ENCODE measurements at places on chromosomes 5 and 9.
A peak's percentile ranks its signal among the peaks of the same experiment; 100 is the strongest.

DNA sequence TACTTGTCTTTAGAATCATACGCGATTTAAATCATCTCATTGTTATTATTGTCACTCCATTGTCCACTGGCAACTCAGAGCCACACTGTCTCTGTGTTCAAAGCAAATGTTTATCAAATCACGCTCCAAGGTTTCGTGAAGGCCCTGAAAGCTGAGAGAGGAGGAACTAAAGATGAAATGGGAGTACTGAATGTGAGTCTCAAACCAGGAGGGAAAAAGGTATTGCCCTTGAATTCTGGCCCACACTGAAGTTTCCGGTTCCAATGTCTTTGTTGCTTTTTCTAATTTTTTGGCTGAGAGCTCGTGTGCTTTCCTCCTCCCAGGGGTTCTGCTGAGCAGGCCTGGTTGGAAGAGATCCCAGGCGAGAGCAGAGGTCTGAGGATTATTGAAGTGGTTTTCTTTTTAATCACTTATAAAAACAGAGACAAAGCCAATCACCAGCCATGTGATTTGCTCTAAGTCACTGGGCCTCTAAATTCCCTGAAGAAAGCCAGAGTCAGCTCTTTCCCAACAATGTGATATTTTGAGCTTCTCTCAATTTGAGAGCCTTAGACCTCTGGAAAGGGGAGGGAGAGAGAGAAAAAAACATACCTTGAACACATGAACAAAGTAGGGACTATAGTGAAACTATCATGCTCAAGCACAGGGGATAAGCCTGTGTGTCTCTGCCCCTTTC lies 420.8 kb upstream of the GRAMD2B start:
- no peak for DNase-seq

DNA sequence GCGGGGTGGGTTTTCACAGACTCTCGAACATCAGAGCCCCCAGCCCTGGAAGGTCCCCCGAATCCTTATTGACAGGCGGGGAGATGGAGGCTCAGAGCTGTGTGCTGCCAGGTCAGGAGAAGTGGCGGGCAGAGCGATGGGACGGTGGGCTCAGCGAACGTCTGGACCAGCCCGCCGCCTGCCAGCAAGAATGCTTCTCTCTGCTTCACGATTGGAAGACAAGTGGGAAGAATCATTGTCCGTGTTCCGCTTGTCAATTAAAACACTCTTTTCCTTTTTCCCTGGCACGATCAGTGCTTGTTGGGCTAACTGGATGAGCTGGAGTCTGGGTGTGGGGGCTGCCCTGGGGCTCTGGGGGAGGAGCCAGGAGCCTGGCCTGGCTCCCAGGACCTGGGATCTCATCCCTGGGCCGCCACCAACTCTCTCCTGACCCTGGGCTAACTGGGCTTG lies 1.6 kb downstream of the COL5A1 start:
- no peak for DNase-seq

DNA sequence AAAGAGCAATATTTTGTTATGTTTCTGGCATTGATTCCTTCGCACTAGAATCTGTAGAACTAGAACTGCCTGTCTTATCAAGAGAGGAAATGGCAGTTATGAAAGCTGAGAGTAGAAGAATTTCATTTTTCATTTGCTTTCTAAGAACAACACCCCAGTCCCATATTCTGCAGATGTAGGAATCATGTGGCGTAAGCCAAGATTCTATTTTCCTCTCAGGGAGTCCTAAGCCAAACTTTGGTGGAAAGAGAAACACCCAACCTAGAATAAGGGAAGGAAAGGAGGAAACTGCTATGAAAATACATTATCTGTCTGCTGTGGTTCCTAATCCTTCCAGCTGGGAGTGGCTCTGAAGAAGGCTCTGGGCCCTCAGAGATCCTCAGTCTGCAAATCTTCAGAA lies 1176.9 kb upstream of the C9orf72 start:
- DNase-seq, result no peak

DNA sequence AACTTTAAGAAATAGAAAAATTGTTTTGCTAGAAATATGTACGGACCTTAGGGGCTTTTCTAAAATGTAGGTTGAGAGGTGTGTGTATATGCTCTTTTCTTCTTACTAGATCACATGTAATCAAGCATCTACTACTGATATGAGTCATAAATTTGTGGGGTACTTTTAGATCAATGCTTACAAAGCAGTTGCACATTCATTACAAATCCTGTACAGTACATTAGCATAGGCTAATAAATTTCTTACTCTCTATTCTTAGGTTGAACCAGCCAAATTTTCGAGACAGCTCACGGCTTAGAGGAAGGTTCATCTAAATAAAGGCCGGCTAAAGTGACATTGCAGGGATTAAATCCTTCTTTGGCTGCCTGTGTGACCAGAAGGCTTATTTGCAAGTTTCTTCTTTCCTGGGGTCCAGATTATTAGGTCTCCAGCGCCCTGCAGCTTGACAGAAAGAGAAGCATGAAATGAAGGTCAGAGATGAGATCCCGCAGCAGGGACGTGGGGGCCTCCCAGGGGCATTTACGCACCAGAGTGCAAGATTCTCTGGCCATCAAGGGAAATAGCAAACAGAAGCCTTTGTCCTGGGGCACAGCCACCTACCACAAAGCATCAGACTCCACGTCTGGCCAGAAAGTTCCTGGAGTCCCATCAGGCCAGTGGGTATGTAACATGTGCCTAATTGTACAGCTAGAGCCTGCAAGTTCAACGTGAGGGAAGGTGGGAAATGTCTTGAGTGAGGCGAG lies 53.0 kb downstream of the NIM1K start:
- no peak for DNase-seq

DNA sequence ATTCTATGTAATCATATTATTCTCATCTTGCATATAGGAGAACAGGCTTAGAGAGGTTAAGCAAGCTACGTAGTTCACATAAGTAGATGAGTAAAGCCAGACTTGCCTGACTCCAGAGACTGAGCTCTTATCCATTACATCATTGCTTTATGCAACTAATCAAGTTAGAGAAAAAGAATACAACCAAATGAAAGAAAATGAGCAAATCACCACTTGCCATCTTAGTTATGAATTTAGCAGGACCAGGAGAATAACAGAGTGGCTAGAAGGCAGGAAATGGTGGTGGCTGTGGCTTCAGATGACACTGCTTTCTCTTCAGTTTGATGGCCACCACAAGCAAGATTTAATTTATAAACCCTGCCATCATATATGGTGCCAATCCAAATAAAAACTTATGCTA lies 26.6 kb downstream of the POC5 start:
- DNase-seq, result no peak

GRCh38 chr5:58069016-58069705 lies 390.7 kb downstream of the PLK2 start:
- no peak for DNase-seq

DNA sequence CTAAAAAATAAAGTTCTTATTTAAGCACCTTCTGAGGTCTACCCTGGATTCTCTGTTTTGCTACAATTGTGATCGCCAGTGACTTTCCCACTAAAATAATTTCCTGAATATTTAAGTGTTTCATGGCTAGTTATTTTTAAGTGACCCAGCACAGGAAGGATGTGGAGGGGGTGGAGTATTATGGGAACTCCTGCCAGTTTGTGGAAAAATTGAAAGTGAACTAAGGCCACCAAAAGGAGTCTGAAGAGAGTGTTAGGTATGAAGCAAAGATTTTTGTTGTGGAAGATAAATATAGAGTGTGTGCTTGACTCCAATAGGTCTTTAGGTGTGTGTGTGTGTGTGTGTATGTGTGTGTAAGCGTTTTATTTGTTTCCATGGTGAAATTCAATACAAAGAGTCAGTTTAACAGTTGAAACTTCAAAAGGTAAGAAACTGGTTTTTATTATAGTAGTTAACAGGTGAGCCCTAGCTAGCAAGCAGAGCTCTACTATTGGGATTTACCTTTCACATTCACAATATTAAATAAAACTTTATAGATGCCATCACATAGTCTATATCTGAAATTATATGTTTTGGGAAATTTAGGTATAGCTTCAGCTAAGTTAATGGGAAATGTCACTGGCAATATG lies 25.6 kb downstream of the RASGRF2 start:
- DNase-seq, result no peak

GRCh38 chr5:133041910-133042309 lies 9.9 kb upstream of the HSPA4 start:
- no peak for DNase-seq

DNA sequence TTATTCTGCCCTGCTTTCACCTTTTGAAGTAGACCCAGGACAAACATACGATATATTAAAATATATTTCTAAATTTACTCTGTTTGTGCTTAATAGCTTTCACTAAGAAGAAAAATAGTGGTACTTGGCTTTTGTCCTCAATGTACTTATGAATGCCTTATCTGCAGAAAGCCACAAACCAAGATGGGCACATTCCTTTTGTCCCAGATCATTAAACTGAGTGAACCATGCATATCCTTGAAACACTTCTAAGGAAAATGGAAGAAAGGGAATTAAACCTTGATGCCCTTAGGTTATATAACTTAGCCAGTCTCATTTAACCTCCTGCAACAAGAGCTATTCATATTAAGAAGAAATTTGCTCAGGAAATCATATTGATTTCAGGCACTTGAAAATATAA lies 553.8 kb upstream of the CDH9 start:
- no peak for DNase-seq

- no peak for DNase-seq
Observed at GRCh38 chr9:122246666-122247065, 17.9 kb upstream of the LHX6 start.

GRCh38 chr5:140672455-140673186 lies 755 bp downstream of the DND1 start:
- peak; percentile 13 for DNase-seq

DNA sequence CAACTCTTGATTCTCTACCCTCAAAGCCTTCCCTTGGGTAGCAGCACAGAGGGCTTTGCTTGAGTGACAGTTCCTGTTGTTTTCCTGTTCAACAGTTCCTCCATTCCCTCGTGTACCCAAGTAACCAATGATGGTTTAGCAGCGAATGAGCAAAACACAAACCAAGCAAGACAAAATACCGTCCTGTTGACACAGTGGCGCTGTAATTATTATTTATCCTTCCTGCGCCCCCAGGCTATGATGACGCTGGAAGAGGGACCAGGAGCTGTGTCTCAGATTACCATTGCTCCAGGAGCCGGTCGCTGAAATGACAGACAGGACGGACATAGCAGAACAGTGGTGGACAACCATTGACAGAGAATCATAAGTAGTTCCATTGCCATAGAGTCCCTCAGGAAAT lies 154.8 kb downstream of the GADD45G start:
- DNase-seq, result peak; percentile 99

Measured in trophoblast cell (in vitro differentiated cells and primary cell).